Keratinocyte (primary cell): ENCODE measurements at places on chromosomes 3 and 15. TPM values are rescaled to one million over a fixed set of nuclear protein-coding genes. Genes with fewer than 3 reads are reported as not detected.

PCNP gene
- polyA plus RNA-seq = 37.9 to 97.8 TPM (median 73.0 TPM) in 3 replicates

AQP9 gene
- polyA plus RNA-seq = 1.5 to 3.6 TPM (median 2.6 TPM) in 3 replicates

RSL24D1 gene
- 38.5 to 99.9 TPM (median 46.6 TPM) in 3 replicates for polyA plus RNA-seq

SYNPR gene
- not detected in 3 replicates for polyA plus RNA-seq

MESP2 gene
- 0.16 to 0.39 TPM (median 0.22 TPM) in 3 replicates for polyA plus RNA-seq

DNA sequence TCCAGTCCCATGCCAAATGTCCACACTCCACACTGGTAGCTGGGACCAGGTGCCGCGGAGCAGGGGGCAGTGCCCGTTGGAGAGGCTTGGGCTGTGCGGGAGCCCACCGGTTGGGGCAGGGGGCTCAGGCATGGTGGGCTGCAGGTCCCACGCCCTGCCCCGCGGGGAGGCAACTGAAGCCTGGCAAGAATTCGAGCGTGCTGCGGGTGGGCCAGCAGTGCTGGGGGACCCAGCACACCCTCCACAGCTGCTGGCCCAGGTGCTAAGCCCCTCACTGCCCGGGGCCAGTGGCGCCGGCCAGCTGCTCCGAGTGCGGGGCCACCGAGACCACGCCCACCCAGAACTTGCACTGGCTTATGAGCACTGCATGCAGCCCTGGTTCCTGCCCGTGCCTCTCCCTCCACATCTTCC is 479.4 kb downstream of the ZNF385D start:
- no peak for DNase-seq

- DNase-seq = no peak
These were observed 273.9 kb downstream of the PDCD6IP start for GRCh38 chr3:34072297-34072696.

- DNase-seq = no peak
These were observed 50.8 kb downstream of the CPN2 start for GRCh38 chr3:194300382-194300758.

- no peak for DNase-seq
These were observed 55.3 kb downstream of the RSRC1 start for GRCh38 chr3:158165141-158165655.

DNA sequence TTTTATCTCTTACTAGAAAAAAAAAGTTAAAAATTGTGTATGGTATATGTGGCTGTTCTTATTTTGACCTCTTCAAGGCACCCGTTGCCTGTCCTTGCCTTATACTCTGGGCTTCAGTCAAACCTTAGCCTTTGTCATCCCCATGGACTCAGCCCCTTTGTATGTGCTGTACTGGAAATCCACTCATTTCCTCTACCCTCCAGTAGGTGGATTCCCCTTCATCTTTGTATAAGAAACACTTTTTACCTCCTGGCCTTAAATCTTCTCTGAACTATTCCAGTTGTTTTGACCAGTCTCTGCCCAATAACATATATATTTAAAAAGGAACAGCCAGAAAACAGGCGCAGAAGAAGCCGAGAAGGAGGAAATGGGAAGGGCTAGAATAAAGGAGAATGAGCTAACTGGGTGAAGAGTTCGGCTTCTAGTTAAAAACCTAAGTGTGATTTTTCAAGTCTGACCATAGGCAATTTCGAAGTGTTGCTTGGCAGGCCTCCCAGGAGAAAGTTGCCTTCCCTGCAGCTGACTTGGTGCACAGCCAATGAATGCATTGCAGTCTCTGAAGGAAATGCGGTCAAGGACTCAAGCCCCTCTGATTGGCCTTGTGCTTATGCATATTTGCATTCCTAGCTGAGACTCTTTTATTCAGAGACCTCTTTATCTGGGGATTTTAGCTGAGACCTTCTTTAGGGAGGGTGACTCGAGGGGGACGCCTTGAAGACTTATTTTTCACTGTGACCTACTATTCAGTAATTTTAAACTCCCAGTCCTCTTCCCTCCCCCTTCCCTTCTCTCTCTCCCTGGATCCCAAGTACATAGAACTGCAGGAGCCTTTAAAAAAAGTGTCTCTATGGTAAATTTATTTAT is 277.4 kb downstream of the ROBO1 start:
- no peak for DNase-seq

DNA sequence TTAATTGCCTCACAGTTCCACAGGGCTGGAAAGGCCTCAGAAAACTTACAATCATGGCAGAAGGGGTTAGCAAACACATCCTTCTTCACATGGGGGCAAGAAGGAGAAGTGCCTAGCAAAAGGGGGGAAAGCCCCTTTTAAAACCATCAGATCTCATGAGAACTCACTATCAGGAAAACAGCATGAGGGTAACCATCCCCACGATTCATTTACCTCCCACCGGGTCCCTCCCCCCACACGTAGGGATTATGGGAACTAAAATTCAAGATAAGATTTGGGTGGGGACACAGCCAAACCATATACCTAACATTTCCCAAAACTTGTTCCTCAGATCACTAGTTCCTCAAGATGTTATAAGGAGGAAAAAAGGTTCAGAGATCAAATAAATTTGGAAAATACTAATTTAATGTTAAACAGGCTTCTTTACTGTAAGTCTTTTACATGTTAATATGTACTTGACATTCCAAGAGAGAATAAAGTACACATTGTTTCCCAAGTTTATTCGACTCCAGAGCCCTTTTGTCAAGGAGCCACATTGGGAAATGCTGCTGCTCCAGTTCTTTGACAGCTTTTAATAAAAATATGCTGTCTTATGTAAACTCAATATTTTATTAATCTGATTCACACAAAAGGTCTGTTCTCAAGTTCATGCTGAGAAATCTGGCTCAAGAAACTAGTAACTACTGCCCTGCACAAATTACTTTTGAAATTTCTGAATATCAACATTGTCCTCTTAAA is 17.8 kb downstream of the HERC1 start:
- DNase-seq = no peak

- DNase-seq = no peak
These were observed 99.4 kb downstream of the ADAM10 start for GRCh38 chr15:58650102-58650501.

GRCh38 chr3:155647206-155647605 is 97.7 kb downstream of the PLCH1 start:
- no peak for DNase-seq

DNA sequence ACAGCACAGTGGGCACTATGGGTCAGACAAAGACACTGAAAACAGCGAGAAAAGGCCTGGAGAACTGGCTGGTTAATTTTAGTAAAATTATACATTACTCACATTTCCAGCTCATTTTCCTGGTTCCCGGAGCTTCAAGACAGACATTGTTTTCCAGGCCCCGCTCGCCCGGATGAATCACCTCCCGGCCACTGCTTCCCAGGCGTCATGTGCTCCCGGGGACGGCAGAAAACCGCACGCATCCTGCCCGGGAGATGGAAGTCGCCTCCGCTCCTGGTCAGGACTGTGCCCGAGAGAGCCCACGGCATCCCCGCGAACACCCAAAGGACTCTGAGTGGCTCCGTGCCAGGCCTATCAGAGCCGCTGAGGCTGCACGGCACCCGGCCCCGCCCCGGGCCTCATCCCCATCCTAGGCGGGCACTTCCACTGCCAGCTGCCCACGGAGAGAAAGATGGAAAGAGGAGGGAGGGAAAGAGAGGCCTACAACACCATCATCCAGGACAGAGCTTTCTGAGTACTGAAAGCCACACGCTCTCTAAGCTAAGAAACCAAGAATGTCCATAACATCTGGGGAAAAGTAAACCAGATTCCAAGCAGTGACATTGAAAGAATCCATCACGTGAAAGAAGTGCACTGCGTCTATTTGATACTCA is 75.1 kb downstream of the VGLL4 start:
- peak; percentile 30 for DNase-seq

GRCh38 chr3:185693985-185694653 is 108.0 kb downstream of the SENP2 start:
- DNase-seq = no peak

GRCh38 chr15:60416484-60416883 is 18.7 kb upstream of the ANXA2 start:
- DNase-seq = no peak

- peak; percentile 5 for DNase-seq
These were observed 33.9 kb downstream of the PFN2 start for GRCh38 chr3:149936812-149937230.

- DNase-seq = no peak
These were observed 139.2 kb upstream of the ADAMTS9 start for GRCh38 chr3:64827019-64827418.

DNA sequence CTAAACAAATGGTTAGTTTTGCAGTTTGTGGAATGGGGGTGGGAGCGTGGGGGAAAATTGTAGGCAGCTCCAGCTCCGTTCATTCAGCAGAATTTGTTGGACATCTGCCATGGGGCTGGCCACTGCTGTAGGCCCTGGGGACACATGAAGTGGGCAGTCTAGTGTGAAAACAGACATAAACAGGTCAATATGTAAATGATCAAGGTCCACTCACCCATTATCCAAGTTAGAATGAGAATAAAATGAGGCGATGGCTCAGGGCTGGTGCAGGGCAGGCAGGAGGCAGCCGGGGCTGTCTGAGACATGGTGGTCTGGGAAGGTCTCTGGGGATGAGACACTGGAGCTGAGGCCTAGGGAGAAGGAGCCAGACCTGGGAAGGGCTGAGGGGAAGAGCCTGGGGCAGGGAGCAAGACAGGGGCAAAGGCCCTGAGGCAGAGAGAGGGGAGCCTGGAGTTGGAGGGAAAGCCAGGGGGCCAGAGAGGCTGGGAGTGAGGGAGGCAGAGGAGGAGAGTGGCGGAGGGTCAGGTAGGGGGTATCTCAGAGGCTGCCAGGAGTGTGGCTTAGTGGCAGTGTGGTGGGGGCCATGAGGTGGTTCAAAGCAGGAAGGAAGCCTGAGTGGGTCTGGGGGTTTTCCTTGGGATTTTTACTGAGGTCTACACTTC is 6.2 kb upstream of the SLC6A6 start:
- no peak for DNase-seq

DNA sequence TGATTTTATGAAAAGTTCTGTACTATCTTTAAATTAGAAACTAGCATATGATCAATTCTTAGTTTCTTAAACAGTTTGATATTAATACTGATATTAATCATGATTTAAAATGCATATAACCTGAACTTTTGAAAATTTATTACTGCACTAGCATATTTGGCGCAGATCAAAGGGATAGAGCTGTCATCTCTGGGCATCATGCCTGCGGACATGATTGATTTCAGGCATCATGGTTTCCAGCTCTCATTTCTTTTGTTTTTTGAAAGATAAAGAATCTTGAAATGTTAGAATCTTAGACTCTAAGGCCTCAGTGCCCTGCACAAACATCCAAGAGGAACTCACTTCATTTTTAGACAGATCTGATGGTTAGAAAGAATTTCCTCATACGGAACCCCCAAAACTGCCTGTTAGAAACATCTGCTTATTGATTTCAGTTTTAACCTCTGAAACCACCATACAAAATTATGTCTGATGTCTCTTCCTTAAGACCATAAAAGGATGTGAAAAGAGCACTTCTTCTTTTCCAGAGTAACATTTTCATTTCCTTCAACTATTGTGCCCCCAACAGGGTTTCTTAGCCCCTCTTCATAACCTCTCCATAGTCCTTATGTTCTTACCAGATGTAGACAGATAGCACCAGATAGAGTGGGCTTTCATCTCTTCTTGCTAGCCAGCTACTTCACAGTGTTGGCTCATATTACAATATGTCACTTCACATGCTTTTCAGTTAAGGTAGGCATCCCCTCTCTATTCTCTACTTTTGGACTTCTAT is 110.8 kb downstream of the BBX start:
- no peak for DNase-seq

- DNase-seq = no peak
These were observed 545.6 kb upstream of the ZNF385D start for GRCh38 chr3:22296601-22297000.

DNA sequence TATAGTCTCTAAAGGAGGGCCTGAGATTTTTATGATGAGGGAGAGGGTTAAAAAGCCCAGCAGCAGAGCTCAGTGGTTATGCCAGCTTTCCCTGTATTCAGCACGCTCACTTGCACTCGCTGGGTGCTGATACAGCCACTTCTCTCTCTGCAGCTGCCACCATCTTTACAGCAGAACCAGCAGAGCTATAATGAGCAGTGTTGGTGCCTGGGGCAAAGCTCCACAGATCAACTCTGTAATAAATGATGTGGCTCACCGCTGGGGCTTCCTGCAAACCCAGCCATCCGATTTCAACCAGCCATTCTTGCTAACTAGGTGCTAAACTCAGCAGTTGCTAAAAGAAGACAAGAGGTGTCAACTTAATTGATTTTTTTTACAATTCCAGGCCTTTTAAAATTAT is 48.0 kb downstream of the ARNT2 start:
- no peak for DNase-seq

DNA sequence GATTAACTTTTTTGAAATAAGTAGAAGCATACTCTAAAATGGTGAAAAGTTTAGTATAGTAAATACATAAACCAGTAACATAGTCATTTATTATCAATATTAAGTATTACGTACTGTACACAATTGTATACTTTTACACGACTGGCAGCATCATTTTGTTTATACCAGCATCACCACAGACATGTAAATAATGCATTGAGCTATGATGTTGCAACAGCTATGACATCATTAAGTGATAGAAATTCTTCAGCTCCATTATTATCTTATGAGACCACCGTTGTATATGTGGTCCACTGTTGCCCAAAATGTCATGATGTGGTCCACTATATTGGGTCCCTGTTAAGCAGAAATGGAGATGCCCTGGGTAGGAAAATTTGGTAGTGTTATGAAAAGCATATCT is 51.3 kb downstream of the DRD3 start:
- DNase-seq = no peak

DNA sequence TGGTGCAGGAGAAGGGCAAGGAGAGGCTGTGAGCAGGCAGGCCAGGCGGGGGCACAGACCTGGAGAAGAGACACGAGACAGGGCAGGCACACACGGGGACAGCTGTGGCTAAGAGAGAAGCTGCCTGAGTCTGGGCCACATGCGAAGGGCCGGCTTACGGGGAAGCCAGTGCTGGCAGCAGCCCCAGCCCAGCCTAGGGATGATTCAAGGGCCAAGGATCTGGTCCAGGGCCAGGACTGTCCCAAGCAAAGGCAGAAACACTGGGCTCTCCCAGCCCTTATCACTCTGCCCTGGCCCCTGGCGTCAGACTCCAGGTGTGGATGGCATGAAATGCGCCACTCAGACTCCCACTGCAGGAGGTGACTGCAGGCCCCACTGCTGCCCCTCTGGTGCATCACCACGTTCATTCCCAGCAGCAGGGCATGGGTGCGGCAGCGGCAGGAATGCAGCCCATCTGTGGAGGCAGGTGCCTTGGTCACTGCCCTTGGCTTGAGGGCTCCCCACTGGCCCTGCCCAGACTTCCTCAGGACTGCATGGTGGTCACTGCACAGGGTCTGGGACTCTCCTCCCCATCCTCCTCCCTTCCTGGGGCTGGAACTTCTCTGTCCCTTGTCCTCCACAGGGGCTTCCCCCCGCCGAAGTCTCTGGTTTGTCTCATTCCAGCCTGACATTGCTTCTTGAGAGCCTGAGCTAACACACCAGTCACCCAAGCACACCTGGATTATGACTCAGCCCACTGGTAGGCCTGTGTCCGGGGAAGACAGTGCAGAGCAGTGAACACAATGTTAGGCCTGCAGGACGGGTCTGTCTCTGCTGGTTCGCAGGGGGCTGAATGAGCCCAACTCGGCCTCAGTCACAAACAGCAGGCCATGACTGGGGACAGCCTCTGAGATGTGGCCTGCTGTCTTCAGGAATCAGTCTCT is 69.3 kb downstream of the TBC1D2B start:
- DNase-seq = no peak
